ENCODE measurements at places on chromosomes 4 and X. TPM values are rescaled to one million over a fixed set of nuclear protein-coding genes. Genes with fewer than 3 reads are reported as not detected.
A peak's percentile ranks its signal among the peaks of the same experiment; 100 is the strongest.

The SLC6A14 gene
- not detected for polyA plus RNA-seq

The TCEAL6 gene
- polyA plus RNA-seq: not detected

The CDX4 gene
- polyA plus RNA-seq: not detected

The TMEM150C gene
- polyA plus RNA-seq: 3.2 TPM

The PLP2 gene
- 79.1 TPM for polyA plus RNA-seq

The RBM46 gene
- not detected for polyA plus RNA-seq

The BST1 gene
- 7.9 TPM for polyA plus RNA-seq

The RXFP1 gene
- polyA plus RNA-seq: 0.54 TPM

The FRG2 gene
- polyA plus RNA-seq: not detected

The MCF2 gene
- 0.26 TPM for polyA plus RNA-seq

The GAGE1 gene
- not detected for polyA plus RNA-seq

The GEMIN8 gene
- 18.7 TPM for polyA plus RNA-seq

The TDO2 gene
- polyA plus RNA-seq: not detected

The SH2D1A gene
- polyA plus RNA-seq: 2.3 TPM

The PPP2R2C gene
- 0.34 TPM for polyA plus RNA-seq

The TRMT44 gene
- polyA plus RNA-seq: 9.0 TPM

The PAGE2 gene
- polyA plus RNA-seq: not detected

The POU4F2 gene
- not detected for polyA plus RNA-seq

DNA sequence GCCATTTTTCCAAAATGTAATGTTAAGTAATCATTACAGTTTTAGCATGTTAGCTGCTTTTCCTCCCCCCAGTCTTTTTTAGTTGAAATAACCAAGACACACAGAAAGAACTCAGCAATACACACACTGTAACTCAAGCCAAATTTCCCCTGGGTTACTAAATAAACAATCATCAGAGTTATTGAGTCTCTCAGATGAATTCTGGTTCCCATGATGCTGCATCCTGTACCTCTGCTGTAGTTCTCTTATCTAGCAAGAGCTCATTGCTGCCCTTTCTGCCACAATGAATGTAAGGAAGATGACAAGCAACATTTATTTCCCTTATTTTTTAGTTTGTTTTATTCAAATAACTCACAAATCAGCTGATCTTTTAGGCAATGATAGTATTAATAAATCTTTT is 185.1 kb downstream of the ARHGAP6 start:
- DNase-seq: peak; percentile 27

DNA sequence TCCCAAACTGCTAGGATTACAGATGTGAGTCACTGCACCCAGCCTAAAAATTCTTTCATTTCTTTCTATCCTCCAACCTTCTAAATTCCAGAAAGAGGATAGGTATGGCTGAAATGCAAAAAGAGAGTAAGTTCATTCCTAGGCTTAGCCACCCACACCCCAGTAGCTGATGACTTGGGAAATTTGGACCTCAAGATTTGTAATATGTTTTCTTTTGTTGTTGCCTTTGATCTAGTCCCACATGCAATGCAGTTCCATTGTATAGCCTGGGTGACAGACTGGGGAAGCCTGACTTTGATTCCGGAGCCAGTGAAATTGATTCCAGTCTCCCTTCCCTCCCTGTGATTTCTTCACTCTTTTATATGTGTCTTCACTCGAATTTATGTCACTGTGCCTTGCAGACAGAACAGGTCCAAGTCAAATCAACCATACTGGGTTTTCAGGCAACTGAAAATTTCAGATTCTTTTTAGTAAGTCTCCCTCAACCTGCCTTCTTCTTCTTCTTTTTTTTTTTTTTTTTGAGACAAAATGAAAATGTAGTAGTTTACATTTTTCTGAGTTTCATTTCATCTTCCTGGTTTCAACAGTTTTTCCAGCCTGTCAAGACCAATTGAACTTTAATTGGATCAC is 176.2 kb upstream of the RBPJ start:
- no peak for DNase-seq

- DNase-seq: peak; percentile 79
Observed at GRCh38 chr4:154329268-154329868, 162.2 kb downstream of the DCHS2 start.

GRCh38 chr4:22385611-22386011 is 130.3 kb downstream of the ADGRA3 start:
- no peak for DNase-seq

- no peak for DNase-seq
Observed at GRCh38 chrX:104745152-104745551, 179.2 kb downstream of the IL1RAPL2 start.

DNA sequence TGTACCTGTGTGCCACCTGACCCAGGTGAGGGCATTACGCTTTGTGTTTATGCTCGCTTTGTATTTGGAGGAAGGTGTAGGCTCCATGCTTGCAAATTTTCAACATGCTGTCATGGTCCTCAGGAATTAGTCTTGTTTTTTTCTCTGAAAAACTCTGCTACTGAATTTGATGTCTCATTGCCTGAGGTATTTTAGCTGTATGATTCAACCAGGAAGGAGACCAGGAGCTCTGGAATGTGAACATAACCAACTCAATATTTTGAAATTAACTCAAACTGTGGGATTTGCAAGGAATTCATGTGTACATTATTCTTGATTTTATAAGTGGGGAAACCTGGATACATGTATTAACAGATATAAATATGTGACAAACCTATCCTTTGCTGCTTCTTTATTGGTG is 134.1 kb downstream of the SLC4A4 start:
- DNase-seq: no peak

DNA sequence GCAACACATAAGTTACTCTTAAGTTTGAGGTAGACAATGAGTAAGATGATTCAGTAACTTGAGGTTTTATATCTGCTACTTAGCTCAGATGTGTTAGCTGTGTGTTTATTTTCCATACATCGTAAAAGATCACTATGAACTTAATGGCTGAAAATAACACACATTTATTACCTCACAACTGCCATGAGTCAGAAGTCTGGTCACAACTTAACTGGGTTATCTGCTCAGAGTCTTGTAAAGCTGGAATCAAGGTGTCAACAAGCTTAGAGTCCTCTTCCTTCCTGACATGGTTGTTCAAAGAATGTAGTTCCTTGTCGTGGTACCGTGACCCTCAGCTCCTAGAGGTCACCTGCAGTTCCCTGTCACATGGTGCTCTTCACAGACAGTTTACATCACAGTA is 204.9 kb upstream of the MAGEB2 start:
- DNase-seq: no peak

GRCh38 chr4:145535202-145535601 is 53.5 kb downstream of the SMAD1 start:
- DNase-seq: no peak

DNA sequence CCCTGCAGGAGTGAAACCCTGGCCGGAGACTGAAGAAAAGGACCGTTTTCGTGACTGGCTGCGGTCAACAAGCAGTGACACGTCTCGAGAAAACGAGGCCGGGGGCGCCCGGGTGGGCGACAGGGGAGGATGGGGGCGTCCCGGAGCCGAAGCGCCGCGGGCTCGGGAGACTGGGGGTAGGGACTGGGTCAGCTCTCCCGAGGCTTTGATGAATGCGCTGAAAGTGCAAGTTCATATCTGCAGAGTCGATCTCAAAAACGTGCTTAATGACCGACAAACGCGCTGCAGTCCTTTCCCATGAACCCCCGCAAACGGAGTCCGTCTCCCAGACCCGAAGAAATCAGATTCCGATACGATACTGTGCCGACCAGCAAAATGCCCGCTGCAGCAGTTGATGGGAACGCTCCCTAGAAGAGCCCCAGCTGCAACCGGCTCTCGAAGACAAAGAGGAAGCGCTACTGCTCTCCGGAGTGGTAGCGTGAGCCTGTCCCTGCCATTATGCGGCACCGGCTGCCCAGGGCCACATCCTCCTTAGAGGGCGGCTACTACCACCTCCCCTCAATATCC is 806 bp upstream of the CD99L2 start:
- peak; percentile 53 for DNase-seq

DNA sequence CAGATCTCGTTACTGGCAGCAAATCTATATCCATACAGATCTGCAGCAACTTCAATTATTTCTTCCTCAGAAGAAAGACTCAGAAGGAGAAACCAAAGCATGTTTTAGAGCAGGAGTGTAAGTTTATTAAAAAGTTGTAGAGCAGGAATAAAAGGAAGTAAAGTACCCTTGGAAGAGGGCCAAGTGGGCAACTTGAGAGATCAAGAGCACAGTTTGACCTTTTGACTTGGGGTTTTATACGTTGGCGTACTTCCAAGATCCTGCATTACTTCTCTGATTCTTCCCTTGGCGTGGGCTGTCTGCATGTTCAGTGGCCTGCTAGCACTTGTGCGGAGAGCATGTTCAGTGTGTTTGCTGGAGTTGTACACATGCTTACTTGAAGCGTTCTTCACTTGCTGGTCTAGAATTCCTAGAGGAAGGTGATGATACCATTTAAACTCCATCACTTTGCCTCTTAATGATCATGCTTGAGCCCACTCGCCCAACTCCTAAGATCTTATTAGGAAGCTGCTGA is 1114.7 kb upstream of the PABPC4L start:
- DNase-seq: no peak

- DNase-seq: no peak
Observed at GRCh38 chr4:2938906-2939305, 24.3 kb downstream of the NOP14 start.

- DNase-seq: peak; percentile 40
Observed at GRCh38 chr4:6918338-6918737, 8.7 kb downstream of the TBC1D14 start.

GRCh38 chr4:30837131-30837539 is 117.0 kb downstream of the PCDH7 start:
- peak; percentile 38 for DNase-seq

- peak; percentile 27 for DNase-seq
Observed at GRCh38 chr4:143025081-143025704, 159.5 kb upstream of the USP38 start.

- no peak for DNase-seq
Observed at GRCh38 chrX:139078342-139078741, 366.8 kb upstream of the FGF13 start.

DNA sequence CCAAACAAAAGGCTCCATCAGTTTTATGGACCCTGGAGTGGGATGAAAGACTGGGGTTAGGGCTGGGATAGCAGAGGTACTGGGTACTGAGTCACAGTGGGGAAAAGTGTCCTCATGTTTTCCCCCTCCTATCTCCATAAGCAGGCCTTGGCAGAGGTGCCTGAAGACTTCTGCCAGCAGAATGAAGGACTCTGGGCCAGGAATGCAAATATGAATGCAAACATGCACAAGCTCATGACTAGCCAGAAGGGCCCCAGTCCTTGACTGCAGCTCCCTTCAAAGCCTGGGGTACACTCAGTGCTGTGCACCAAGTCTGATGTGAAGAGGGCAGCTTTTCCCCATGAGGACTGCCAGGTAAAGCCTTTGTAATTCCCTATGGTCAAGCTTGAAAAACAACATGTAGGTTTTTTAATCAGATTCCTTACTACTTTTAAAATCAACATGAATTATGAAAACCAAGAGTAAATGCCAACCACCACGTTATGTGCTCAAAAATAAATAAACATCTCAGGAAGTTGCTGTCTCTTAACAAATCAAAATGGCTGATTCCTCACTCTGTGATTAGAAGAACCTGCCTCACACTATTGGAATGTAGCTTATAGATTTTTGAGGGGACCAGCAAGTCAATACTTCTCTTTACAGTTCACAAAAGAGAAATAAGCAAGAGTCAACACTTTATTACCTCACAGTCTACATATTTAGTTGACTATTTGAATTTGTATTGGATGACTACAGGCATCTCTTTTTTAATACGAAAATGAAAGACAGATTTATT is 1512.0 kb downstream of the ARAP2 start:
- no peak for DNase-seq

GRCh38 chrX:133953078-133953477 is 32.3 kb downstream of the GPC3 start:
- no peak for DNase-seq

DNA sequence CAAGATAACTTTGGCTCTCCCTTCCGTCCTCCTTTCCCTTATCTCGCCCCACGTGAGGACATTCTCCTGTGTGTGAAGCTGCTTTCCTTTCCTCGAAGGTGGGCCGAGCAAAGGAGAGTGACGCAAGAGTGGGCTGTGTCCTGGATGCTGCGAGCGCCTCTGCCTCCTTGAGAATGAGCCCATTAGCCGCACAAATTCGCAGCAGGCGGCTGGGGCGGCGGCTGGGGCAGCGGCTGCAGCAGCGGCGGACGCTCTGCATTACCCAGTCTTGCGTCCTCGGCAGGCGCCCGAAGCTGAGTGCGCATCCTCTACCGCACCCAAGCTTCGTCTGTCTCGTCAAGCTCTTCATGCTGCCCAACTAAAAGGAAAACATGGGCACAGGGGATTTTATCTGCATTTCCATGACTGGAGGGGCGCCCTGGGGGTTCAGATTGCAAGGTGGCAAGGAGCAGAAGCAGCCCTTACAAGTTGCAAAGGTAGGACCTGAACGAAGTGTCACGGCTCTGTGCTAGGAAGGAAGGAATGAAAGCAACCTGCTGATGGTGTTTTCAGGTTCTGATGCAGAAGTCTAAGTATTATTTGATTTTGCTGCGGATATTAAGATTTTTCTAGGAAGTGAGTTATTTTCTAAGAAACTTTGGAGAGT is at the start of gene SYNPO2:
SYNPO2 (plus strand) TSS at position 189 of the 646 bp plus-strand sequence; CDS start at position 372, 183 bp downstream.
- DNase-seq: peak; percentile 88

- DNase-seq: peak; percentile 51
Observed at GRCh38 chrX:63349307-63349706, 1.8 kb downstream of the SPIN4 start.

DNA sequence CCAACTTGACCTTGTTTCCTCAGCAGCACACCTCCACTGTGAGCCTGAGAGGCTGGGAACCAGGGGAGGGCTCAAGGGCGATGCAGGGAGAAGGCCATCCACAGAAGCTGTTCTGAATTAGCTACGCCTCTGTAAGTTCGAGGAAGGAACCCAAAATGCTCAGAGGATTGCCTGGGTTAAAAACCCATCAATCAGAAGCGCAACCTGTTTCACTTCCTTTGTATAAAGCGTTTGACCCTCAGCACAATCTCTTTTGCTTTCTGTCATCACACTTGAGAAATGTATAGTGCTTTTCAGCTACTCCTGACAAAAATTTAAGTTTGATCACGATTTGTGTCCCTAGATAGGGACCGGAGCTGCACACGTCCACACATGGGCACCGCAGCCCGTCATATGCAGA is 48.0 kb upstream of the MAP3K15 start:
- no peak for DNase-seq

DNA sequence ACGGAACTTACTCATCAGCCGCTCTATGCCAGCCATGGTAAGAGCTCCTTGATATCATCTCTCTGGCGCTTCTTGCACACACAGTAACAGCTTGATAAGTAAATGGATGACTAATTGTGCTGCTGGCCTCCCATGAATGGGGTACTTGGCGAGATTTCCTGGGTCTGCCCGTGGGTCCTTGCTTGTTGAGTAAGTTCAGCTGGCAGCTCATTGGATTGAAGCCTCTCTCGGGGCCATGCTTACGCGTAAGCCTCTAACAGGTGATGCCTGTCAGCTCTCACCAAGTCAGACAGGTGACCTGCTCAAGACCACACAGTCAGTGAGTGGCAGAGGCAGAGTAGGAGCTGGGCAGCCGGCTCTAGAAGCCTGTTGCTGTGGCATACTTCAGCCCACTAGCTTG is 7.7 kb downstream of the NSG1 start:
- no peak for DNase-seq

Data from muscle of leg (tissue), 16 donors.